ENCODE measurements at places on chromosomes 7 and 10. TPM values are rescaled to one million over a fixed set of nuclear protein-coding genes. Genes with fewer than 3 reads are reported as not detected.

Gene WDR11
- 82.1 TPM for total RNA-seq

Gene OR9A2
- not detected for total RNA-seq

Gene ATRNL1
- 22.9 TPM for total RNA-seq

Gene PTF1A
- not detected for total RNA-seq

Gene PLAU
- 0.33 TPM for total RNA-seq

Gene PUS7
- 26.6 TPM for total RNA-seq

Gene NAT16
- total RNA-seq: not detected

Gene NKX6-2
- not detected for total RNA-seq

Gene ACHE
- not detected for total RNA-seq

Gene CCL24
- 0.73 TPM for total RNA-seq

Gene CPEB3
- 2.2 TPM for total RNA-seq

Gene DPYSL4
- 10.3 TPM for total RNA-seq

Gene TMEM196
- total RNA-seq: not detected

Gene CYP2C19
- not detected for total RNA-seq

Gene WNT8B
- not detected for total RNA-seq

Gene PCGF6
- total RNA-seq: 8.9 TPM

Gene AKR1C2
- not detected for total RNA-seq

Gene ANKRD61
- not detected for total RNA-seq

Gene NPSR1
- total RNA-seq: not detected

Gene BZW2
- 56.1 TPM for total RNA-seq

Gene ACTR3C
- total RNA-seq: 7.6 TPM

Gene CTNNA3
- not detected for total RNA-seq

Gene DNAJC2
- 18.2 TPM for total RNA-seq

Gene SPDYE1
- not detected for total RNA-seq

Gene COL17A1
- total RNA-seq: under 0.01 TPM

Gene ADAM12
- total RNA-seq: 8.7 TPM

Data from melanocyte of skin (primary cell).